NCI-H510A (cell line): ENCODE measurements at places on chromosomes 6 and 20.

DNA sequence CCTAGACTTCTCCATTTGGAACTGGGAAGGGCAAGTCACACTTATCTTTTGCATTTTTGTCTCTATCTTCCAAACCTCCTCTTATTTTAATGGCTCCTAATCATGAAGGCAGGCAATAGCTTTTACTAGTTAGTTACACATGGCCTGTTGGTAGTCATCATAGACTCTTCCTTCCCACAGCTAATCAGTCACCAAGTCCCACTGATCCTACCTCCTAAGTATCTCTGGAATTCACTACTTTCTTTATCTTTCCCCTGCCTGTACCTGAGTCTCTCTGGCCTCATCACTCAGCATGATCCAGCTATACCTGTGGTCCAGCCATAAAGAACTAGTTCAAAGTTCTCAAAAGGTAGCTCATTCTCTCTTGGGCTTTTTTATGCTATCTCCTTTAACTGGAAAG, 18.8 kb downstream of the TMX4 start:
- no peak for DNase-seq

DNA sequence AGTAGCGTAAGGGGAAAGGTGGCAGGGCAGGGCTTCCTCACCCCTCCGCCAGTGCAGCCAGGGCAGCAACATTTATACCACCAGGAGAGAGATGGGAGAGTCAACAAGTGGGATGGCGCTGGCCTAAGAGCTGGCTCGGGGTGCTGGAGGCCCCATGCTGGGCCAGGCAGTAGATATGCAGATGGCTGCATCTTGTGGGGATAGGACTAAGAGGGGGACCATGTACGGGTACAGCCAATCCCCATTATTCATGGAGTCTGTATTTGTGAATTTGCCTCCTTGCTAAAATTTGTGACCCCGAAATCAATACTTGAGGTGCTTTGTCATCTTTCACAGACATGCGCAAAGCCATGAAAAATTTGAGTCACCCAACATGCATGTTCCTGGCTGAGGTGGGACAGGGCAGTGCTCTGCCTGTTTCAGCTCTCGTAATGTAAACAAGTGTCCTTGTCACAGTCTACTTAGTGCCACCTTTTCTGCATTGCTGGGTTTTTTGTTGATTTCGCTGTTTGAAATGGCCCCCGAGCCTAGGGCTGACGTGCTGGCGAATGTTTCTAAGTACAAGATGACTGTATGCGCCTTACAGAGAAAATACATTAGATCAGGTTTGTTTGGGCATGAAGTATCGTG, 27.5 kb upstream of the TAF8 start:
- no peak for DNase-seq

DNA sequence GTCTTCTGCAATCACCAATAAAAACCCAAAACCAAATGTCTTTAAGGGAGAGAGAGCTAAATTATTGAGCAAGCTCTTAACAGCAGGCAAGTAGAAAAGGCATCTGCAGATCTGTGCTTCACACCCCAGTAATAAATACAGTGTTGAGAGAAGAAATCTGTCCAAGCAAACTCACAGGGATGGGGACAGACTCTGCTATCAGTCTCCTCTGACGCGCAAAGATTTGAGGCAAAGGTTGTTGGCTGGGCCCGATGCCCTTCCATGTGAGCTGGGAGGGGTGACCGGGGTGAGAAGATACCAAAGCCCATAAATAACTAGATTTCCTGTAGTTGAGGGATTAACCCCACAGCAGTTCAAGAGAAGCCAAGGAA, 315.2 kb upstream of the SOX4 start:
- no peak for DNase-seq

DNA sequence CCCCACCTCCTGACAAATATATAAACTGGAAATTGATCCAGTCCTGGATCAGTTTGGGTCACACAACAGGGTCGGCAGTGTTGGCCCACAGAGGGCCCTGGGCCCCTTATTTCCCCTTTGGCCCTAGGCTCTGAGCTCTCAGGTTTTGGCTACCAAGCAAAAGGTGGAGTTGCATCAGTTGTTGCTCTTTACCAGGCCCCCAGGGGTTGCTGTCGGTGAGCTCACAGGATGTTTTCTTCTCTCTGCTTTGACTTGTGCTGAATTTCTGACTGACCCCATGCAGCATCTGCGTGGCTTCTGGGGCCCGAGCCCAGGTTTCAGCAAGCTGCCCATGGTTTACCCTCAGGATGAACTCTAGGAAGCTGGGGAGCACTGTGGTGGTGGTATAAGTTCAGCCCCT, 44.6 kb downstream of the PPARD start:
- no peak for DNase-seq
